Immature natural killer cell (primary cell): ENCODE measurements at places on chromosomes 6 and 20. TPM values are rescaled to one million over a fixed set of nuclear protein-coding genes. Genes with fewer than 3 reads are reported as not detected.

AFDN gene
- polyA plus RNA-seq: 1.5 TPM

- DNase-seq: no peak
Measured at GRCh38 chr20:41476013-41476441, 109.4 kb upstream of the EMILIN3 start.

GRCh38 chr20:39886650-39887190, 802.3 kb downstream of the MAFB start:
- DNase-seq: no peak

TDRD6 gene
- polyA plus RNA-seq: not detected

DNA sequence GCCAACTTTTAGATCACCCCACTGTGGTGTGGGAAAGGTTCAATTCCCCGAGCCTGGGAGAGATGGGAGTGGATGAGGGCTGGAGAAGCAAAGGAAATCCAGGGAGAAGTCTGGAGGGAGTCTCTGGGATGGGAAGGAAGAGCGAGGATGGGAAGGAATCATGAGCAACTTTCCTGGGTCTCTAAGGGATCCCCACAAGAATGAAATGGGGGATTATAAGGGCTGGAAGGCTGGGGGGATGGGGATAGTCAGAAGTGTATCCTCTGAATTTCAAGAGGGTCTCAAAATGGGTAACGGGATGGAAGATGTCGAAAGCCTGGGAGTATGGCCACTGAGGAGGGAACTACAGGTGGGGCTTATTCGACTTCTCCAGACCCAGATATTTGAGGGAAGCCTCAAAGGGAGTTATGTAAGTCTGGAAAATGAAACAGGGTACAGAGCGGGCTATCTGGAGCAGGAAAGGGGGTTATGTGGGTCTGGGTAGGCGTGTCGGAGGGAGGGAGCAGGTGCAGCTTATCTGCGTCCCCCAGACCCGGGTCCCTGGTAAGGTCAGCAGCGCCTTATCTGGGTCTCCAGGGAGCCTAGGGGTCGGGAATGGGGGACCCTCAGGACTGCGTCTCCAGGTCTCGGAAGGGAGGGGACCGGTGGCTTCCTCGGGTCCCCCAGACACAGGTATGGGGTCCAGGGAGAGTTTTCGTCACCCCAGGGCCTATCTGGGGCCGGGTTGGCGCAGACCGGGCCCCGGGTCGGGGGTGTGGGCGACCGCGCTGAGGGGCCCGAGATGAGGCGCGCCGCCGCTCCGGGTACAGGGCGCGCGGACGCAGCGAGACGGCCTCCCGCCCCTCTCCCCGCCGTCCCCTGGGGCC, 550 bp downstream of the PLAGL2 start:
- no peak for DNase-seq

GRCh38 chr6:82751718-82752117, 313.9 kb downstream of the UBE3D start:
- DNase-seq: no peak

- no peak for DNase-seq
Measured at GRCh38 chr6:131789219-131789618, 18.6 kb upstream of the ENPP1 start.

- no peak for DNase-seq
Measured at GRCh38 chr6:151665329-151665728, 142.2 kb upstream of the ESR1 start.
